Airway epithelial cell (primary cell): ENCODE measurements at places on chromosomes 13 and 19. TPM values are rescaled to one million over a fixed set of nuclear protein-coding genes. Genes with fewer than 3 reads are reported as not detected.

The ZNF628 gene
- total RNA-seq: 3.7 and 10.4 TPM in 2 replicates

The ZNF808 gene
- 3.8 and 4.7 TPM in 2 replicates for total RNA-seq

The GIPR gene
- 1.2 and 3.7 TPM in 2 replicates for total RNA-seq

The GFY gene
- not detected in 2 replicates for total RNA-seq

The USHBP1 gene
- not detected in 2 replicates for total RNA-seq

The APLP1 gene
- 1.9 and 2.8 TPM in 2 replicates for total RNA-seq

The CEACAM20 gene
- not detected in 2 replicates for total RNA-seq

The OR7C1 gene
- total RNA-seq: 0.09 TPM in 1 of 2 replicates, not detected in the other

The USP12 gene
- total RNA-seq: 7.9 and 11.0 TPM in 2 replicates

The FCAR gene
- total RNA-seq: not detected in 2 replicates

The YIPF2 gene
- 64.7 and 93.9 TPM in 2 replicates for total RNA-seq

The CEBPA gene
- 23.4 and 27.0 TPM in 2 replicates for total RNA-seq

The IGFL2 gene
- total RNA-seq: 16.6 and 20.1 TPM in 2 replicates

The EMP3 gene
- total RNA-seq: 19.0 and 30.5 TPM in 2 replicates

The TSKS gene
- 0.19 TPM in 1 of 2 replicates, not detected in the other for total RNA-seq

The ATXN8OS gene
- not detected in 2 replicates for total RNA-seq

The CBLC gene
- 86.0 and 97.3 TPM in 2 replicates for total RNA-seq

The RUBCNL gene
- not detected in 2 replicates for total RNA-seq

The SIGLEC5 gene
- not detected in 2 replicates for total RNA-seq

The NCR1 gene
- not detected in 2 replicates for total RNA-seq

The ZNF709 gene
- total RNA-seq: 0.23 and 0.56 TPM in 2 replicates

The CEACAM19 gene
- total RNA-seq: 4.4 and 7.8 TPM in 2 replicates

The APOC4 gene
- total RNA-seq: not detected in 2 replicates

The SHANK1 gene
- 0.35 TPM in 1 of 2 replicates, not detected in the other for total RNA-seq

The FXYD1 gene
- not detected in 2 replicates for total RNA-seq

The GIPC3 gene
- not detected in 2 replicates for total RNA-seq

The GRK1 gene
- not detected in 2 replicates for total RNA-seq

The ASF1B gene
- 35.2 and 71.2 TPM in 2 replicates for total RNA-seq

The GTF2F2 gene
- total RNA-seq: 30.2 and 32.4 TPM in 2 replicates

The ALG5 gene
- 28.4 and 33.9 TPM in 2 replicates for total RNA-seq

The EHD2 gene
- total RNA-seq: 121 and 124 TPM in 2 replicates

The ERICH4 gene
- not detected in 2 replicates for total RNA-seq

The PTH2 gene
- not detected in 2 replicates for total RNA-seq

The GDF15 gene
- 19.5 and 29.4 TPM in 2 replicates for total RNA-seq

The ACER1 gene
- total RNA-seq: not detected in 2 replicates

The ADPRHL1 gene
- total RNA-seq: under 0.01 and 0.21 TPM in 2 replicates

The DOCK6 gene
- 33.5 and 39.3 TPM in 2 replicates for total RNA-seq

The PLPPR3 gene
- 0.56 TPM in 2 replicates for total RNA-seq

The ICAM3 gene
- total RNA-seq: 0.74 and 2.9 TPM in 2 replicates

The KASH5 gene
- not detected in 2 replicates for total RNA-seq

The LMTK3 gene
- total RNA-seq: 5.8 and 7.5 TPM in 2 replicates

The CNN1 gene
- total RNA-seq: 0.19 and 0.21 TPM in 2 replicates

The SIGLEC12 gene
- not detected in 2 replicates for total RNA-seq

The ZNF763 gene
- total RNA-seq: 0.09 and 0.92 TPM in 2 replicates

The PPM1N gene
- total RNA-seq: 3.0 and 3.9 TPM in 2 replicates

The RPL18 gene
- 2,904 and 4,070 TPM in 2 replicates for total RNA-seq

The ZNF823 gene
- 3.4 and 4.9 TPM in 2 replicates for total RNA-seq
